ENCODE measurements at places on chromosomes 7 and 10.

DNA sequence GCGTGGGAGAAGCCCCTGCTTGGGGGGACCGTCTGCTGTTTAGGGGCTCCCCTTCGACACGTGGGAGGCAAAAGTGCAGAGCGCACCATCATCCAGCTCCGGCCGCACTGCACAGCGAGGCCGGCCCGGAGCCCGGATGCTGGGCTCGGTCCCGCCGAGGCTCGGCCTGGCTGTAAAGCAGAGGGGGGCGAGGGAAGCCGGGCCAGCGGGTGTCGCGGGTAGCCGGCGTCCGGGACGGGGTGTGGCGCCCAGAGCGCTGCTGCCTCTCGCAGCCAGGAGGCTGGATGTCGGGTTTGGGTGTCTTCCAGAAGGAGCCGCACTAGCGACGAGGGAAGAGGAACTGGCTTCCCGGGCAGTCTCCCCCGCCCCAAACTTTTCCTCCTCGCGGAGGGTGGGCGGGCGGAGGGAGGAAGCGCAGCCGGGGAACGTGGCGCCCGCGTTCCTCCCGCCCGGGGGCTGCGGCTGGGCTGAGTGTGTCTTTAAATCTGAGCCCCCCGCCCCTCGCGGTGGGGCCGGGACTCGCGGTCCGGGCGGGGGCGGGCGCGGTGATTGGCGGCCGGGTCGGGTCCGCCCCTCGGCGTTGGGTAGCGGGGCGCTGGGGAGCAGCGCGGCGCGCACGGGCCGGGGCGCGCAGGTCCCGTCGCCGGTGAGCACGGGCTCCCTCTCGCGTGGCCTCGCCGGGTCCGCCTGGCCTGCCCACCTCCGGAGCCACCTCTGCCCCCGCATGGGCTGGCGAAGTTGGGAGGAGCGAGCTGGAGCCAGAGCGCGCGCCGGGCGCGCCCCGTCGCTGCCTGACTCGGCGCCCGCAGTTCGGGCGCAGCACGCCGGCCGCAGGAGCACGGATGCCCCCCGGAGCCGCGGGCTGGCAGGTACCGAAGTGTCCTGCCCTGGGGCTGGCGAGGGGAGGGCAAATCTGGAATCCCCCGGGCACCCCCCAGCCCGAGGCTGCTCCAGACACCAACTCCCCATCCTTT is at the start of gene PALD1:
TSS of gene PALD1 (plus strand) at position 577 of the 974 bp plus-strand sequence. CDS start 47,185 bp downstream, outside the sequence.
- peak; percentile 18 for DNase-seq

- DNase-seq: no peak
Measured at GRCh38 chr10:132480356-132480755, 57.2 kb upstream of the INPP5A start.

DNA sequence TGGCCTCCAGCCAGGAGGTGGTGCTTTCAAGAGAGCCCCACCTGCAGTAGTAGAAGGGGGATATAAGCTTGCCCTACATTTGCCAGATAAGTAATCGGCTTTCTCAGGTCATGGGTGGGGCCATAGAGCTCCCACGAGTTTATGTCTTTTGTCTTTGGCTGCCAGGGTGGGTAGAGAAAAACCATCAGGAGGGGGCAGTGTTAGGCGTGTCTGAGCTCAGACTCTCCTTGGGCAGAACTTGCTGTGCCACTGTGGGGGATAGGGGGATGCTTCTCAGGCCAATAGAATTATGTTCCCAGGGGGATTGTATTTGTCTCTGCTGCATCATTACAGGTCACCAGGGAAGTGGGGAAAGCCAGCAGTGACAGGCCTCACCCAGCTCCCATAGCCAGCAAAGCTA is 12.3 kb upstream of the MRPS33 start:
- DNase-seq: no peak

GRCh38 chr10:84588426-84588825 is 260.0 kb downstream of the CCSER2 start:
- no peak for DNase-seq

- no peak for DNase-seq
Measured at GRCh38 chr10:120386896-120387295, 70.1 kb upstream of the PLPP4 start.

DNA sequence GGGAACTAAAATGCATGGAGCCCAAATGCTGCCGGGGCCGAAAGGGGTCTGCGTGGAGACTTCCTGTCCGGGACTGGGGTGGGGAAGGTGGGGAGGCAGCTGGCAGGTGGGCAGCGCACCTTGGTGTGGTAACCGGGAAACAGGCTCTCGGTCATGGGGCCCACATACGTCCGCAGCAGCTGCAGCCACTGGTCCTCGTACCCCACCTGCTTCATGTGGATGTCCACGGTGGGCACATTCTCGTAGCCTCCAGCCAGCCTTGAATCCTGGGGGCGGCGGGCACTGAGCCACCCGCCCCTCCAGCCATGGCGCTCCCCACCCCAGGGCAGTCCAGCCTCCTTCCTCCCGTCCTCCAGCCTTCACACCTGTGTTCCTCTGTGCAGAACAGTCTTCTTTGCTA is 6.6 kb upstream of the MOGAT3 start:
- DNase-seq: no peak

- no peak for DNase-seq
Measured at GRCh38 chr7:12025246-12025645, 185.8 kb upstream of the TMEM106B start.

- DNase-seq: no peak
Measured at GRCh38 chr7:30987178-30987577, 23.4 kb downstream of the GHRHR start.
